ENCODE measurements at places on chromosomes 3 and 15.

- DNase-seq = no peak
Observed at GRCh38 chr3:79555655-79556054, 212.1 kb downstream of the ROBO1 start.

DNA sequence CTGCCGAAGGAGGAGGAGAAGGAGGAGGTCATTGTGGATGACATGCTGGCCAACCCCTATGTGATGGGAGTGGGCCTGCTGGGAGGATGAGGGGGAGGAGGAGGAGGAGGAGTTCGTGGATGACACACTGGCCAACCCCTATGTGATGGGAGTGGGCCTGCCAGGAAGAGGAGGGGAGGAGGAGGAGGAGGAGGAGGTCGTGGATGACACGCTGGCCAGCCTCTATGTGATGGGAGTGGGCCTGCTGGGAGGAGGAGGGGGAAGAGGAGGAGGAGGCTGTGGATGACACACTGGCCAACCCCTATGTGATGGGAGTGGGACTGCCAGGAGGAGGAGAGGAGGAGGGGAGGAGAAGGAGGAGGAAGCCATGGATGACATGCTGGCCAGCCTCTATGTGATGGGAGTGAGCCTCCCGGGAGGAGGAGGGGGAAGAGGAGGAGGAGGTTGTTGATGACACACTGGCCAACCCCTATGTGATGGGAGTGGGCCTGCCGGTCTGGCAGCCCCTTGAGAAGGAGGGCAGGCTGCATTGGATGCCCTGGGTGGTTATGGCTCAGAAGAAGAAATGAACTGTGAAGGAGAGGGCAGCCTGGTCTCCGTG lies 55.7 kb upstream of the WNT7A start:
- no peak for DNase-seq

DNA sequence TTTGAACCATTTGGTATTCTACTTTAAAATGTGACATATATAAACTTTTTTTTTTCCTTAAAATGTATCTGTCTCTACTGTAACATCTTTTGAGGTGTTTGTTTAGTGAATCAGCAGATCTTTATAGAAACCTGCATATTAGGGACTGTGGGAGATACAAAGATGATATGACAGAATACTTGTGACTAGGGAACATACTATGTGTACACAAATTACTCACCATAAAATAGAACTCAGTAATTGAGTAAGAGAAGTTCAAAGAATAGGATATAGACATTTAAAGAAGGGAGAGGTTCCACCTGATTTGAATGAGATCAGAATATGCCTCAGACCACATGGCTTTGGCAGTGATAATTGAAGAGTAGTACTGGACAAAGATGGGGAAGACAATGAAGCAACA lies 47.9 kb downstream of the ATP2C1 start:
- DNase-seq = no peak

- DNase-seq = peak; percentile 37
Observed at GRCh38 chr3:192890347-192891335, 27.0 kb downstream of the MB21D2 start.

- DNase-seq = no peak
Observed at GRCh38 chr3:60582288-60582687, 669.0 kb downstream of the FHIT start.

GRCh38 chr15:66803182-66803729 lies 101.2 kb downstream of the SMAD6 start:
- no peak for DNase-seq

DNA sequence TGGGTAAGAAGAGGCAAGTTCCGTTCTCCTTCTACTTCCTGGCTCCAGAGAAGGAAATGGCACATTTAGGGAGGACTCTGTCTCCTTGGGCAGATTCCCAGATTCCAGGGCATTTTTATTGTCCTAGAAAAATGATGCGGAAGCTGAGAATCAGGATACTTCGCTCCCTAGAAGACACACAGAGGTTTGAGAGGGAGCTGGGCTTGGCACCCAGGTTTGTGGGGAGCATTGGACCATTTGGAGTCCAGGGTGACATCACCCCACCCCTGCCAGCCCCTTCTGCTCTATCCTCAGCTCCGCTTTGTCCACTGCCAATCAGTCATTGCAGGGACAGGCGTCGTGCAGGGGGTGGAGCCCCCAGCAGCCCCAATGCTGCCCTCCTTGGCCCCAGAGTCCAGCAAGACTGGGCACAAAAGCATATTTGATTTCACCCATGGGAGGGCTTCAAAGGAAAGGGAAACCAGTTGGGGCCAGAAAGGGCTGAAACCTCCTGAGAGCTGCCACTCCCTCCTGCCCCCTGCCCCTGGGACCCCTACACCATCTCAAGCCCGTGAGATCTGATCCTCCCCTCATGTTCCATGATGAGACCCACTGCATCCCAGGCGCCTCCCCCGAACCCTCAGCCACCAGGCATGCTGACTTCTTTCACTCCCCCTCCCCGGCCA lies 129.8 kb upstream of the MEF2A start:
- DNase-seq = no peak

GRCh38 chr3:169661361-169662131 lies 2.0 kb downstream of the MECOM start:
- DNase-seq = no peak

DNA sequence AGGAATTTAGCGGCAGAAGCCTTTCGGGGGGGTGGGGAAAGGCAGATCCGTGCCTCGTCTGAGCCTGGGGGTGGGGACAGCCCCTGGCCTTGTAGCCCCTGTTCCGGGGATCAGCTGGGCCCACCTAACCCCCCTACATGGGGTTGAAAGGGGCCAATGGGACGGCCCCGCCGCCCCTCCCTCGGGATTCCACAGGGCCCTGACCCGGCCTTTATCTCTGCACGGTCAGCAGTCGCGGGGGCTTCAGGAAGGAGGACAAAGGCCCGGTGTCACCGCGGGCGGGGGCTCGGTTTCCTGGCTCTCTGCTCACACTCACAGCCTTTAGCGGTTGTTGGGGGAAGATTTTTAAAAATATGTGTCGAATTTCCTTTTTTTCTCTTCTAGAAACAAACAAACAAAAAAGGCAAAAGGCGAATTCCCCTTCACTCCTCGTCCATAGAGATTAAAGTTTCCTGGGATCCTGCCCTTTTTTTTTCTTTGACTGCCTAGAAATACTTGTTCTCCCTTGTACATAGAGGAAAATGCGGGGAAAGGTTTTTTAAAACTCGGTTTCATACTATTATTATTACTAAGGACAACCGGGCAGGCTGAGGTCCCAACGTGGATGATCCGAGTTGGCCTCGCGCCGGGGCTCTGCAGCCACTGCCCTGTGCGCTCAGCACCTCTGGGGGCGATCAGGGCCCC lies 7.9 kb downstream of the FOXL2 start:
- no peak for DNase-seq

- no peak for DNase-seq
Observed at GRCh38 chr3:74897006-74897405, 282.5 kb upstream of the CNTN3 start.

GRCh38 chr3:195140816-195141793 lies 129.9 kb downstream of the XXYLT1 start:
- DNase-seq = no peak

GRCh38 chr3:130741946-130742610 lies 4.6 kb downstream of the PIK3R4 start:
- DNase-seq = no peak

GRCh38 chr3:143120716-143121240 lies 1.2 kb downstream of the CHST2 start:
- peak; percentile 56 for DNase-seq

- no peak for DNase-seq
Observed at GRCh38 chr3:94596887-94597566, 534.2 kb downstream of the NSUN3 start.

- peak; percentile 52 for DNase-seq
Observed at GRCh38 chr3:123028233-123028828, 768 bp upstream of the SEMA5B start.

DNA sequence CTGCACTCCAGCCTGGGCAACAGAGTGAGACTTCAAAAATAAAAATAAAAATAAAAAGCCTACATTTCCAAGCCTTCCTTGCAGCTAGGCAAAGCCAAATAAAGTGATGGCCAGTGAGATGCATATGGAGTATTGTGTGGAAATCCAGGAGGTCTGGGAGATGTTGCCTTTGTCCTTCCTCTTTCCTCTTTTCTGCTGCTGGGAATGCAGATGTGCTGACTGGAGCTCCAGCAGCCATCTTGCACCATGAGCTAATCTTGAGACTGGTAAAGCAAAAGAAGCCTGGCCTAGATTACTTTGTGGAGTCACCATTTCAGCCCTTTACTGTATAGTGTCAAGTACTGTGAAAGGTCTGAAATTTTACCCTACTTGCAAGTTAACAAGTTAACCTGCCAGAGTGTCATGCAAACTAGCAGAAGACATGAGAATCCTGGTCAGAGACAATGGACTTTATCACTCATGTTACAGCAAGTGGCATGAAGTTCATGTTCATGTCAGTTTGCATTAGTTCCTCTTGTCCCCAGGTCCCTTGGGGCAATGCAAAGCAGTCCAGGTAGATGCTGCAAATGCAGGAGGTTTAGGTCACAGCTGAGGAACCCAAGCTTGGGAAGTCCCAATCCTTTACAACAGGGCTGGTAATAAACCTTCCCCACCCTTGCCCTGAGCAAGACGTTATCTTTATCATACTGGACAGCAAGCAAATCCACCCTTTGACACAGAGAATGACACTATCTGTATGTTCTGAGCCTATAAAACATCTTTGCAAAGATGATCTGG lies 103.1 kb downstream of the TLE3 start:
- no peak for DNase-seq

DNA sequence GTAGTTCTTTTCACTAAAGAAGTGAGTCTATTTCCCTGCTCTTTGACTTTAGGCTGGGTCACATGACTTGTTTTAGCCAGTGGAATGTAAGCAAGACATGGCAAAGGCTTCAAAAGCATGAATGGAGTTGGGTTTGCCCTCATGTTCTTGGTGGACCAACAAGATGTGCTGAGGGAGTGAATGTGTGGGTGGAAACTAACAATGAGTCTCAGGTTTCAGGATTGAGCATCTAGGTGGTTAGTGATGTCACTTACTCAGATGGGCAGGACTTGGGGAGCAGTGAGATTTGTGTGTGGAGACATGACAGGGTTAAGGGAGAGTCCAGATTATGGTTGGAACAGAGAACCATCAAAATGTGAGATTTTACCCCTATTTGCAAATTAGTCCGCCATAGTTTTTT lies 181.4 kb upstream of the UBE2E1 start:
- no peak for DNase-seq

DNA sequence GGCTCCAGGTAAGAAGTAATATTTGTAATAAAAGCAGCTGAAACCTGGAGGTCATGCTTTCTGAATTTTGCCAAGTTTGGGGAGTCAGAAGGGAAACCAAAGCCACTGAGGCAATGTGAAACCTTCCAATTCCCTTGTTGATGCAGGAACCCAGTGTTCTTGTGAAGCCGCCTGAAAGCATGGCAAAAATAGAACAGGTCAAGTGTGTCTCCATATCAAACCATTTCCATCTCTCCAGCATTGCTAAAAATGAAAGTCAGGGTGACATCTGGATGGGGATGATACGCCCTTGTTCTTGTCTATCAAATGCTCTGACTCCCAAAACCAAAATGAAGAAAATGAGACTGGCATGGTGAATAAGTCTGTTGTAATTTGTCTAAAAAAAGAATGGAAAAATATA lies 362.5 kb downstream of the VPS13C start:
- no peak for DNase-seq

GRCh38 chr15:55532944-55533343 lies 24.9 kb upstream of the DNAAF4 start:
- DNase-seq = no peak

DNA sequence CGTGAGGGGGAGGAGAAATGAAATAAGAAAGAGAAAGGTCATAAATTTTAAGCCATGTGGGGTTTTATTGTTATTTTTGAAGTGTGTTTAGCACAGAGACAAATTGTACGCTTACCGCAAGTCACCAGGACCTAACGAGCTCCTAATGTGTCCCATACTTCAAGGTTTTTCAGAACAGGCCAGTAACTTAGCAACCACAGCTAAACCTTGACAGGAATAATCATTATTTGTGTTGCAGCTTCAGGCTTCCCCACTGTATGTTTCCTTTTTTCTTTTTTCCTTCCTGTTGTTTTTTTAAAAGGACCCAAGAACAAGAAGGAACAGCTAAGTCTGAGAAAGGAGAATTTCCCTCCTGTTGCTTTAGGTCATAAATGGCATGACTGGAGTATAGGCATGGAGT lies 160.8 kb downstream of the TUSC7 start:
- DNase-seq = no peak

GRCh38 chr3:27590437-27591298 lies 106.5 kb upstream of the SLC4A7 start:
- peak; percentile 79 for DNase-seq

DNA sequence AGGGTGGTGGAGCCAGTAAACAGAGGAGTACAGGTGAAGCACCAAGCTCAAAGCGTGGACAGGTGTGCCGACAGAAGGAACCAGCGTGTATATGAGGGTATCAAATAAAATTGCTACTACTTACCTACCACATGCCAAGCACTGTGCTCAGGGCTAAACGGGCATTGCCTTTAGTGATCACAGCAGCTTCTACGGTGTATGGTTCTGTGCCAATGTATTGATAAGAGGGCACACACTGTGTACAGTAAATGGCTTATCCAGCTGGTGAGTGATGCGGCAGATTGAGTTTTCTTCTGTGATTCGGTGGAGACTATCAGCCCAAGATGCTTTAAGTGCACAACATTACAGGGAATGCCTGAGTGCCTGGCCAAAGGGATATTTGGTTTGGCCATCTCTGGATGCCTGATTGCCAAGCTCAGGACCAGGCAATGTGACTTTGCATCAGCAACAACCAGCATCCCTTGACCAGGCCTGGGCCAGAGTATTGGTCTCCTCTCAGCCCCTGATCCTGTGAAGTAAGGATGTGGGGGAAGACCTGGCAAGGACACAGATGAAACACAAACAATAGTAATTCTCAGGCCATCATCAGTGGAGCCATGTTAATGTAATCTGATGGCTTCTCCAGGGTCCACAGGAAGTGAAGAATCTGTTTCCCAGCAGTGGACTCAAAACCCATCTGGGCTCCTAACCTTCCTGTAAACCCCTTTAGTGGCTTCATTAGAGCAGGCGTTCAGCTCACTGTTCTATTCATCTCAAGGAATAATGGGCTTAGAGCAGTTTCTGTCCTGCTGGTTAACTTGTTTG lies 14.1 kb downstream of the STARD5 start:
- no peak for DNase-seq

GRCh38 chr3:186427627-186428281 lies 65.7 kb upstream of the DGKG start:
- DNase-seq = no peak

GRCh38 chr3:194231929-194232832 lies 96.2 kb downstream of the HES1 start:
- DNase-seq = no peak

GRCh38 chr3:134161898-134162615 lies 88.6 kb downstream of the RYK start:
- DNase-seq = no peak

- DNase-seq = no peak
Observed at GRCh38 chr3:85933326-85933725, 974.5 kb downstream of the CADM2 start.

Data from activated CD4-positive, alpha-beta T cell treated with anti-CD3 and anti-CD28 coated beads, Interleukin-2, amount 50 U/mL, for 16 hours (primary cell).